ENCODE measurements at places on chromosomes 12 and 14. TPM values are rescaled to one million over a fixed set of nuclear protein-coding genes. Genes with fewer than 3 reads are reported as not detected.

The C12orf56 gene
- 0.84 TPM for total RNA-seq

The OTOGL gene
- 0.31 TPM for total RNA-seq

The TMEM119 gene
- total RNA-seq, result 0.24 TPM

The ZC2HC1C gene
- total RNA-seq, result 7.5 TPM

The SOAT2 gene
- total RNA-seq, result 0.98 TPM

The DACT1 gene
- total RNA-seq, result 8.2 TPM

The EFS gene
- 69.6 TPM for total RNA-seq

The REP15 gene
- total RNA-seq, result 3.0 TPM

The LRTM2 gene
- 0.48 TPM for total RNA-seq

The TCL1B gene
- not detected for total RNA-seq

The SUOX gene
- total RNA-seq, result 45.6 TPM

The CHGA gene
- total RNA-seq, result 1,495 TPM

The PAPLN gene
- total RNA-seq, result 2.0 TPM

The FAM161B gene
- 3.4 TPM for total RNA-seq

The ENDOU gene
- total RNA-seq, result not detected

The FAIM2 gene
- total RNA-seq, result not detected

The ZFYVE26 gene
- total RNA-seq, result 33.9 TPM

The SCNN1A gene
- 23.1 TPM for total RNA-seq

The C12orf42 gene
- total RNA-seq, result 0.29 TPM

The KRT80 gene
- 0.20 TPM for total RNA-seq

The ATG14 gene
- 14.9 TPM for total RNA-seq

The ZFYVE1 gene
- 30.9 TPM for total RNA-seq

The ATP23 gene
- 6.0 TPM for total RNA-seq

The MYF5 gene
- total RNA-seq, result not detected

The SNAPC1 gene
- total RNA-seq, result 5.2 TPM

The PRKCH gene
- 4.5 TPM for total RNA-seq

The COPZ1 gene
- 165 TPM for total RNA-seq

The DIO2 gene
- 0.75 TPM for total RNA-seq

The KLHL33 gene
- total RNA-seq, result 0.04 TPM

The PSME2 gene
- total RNA-seq, result 118 TPM

The BDKRB2 gene
- 0.42 TPM for total RNA-seq

The IFI27 gene
- total RNA-seq, result 5.8 TPM

The TGFB3 gene
- total RNA-seq, result 11.7 TPM

The SPIC gene
- total RNA-seq, result not detected

The GLIPR1L1 gene
- total RNA-seq, result not detected

The ATL1 gene
- 6.8 TPM for total RNA-seq

Measured in progenitor cell of endocrine pancreas (in vitro differentiated cells).